H9 (cell line): ENCODE measurements at places on chromosomes 4 and X.
A peak's percentile ranks its signal among the peaks of the same experiment; 100 is the strongest.

DNA sequence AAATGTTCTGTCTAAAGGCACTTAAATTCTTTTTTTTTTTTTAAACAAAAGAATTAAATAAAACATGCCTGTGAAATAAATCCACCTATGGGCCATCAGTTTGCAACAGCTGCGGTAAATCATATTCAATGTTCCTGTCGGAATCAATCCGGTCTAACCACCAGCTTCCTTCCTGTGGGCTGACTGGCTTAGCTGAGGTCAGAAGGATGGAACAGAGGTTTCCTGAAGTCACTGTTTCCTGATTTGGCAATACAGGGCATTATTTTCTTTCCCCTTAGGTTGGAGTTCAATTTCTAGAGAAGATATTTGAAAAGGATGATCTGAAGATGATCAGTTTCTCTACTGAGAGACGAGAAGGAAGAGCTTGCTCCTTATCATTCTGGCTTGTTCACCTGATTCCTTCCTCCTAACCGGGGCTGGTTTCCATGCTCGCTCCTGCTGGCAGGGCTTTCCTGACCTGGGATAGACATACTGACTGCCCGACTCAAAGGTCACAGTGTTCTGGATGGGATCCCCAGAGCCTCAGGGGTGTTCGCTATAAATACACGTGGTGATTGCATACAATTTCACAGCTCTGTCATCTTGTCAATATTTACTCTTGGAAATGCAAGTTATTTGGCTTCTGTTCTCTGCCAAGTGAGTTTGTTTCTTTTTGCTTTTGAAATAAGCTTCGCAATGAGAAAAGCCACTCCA is 21.7 kb downstream of the PDLIM3 start:
- DNase-seq: no peak
- H3K4me3 ChIP-seq: no peak overlapping the region
- H3K27me3 ChIP-seq: no peaks in the 10 kb centered on the region
- no peaks in the 10 kb centered on the region for H3K4me1 ChIP-seq
- H3K36me3 ChIP-seq: peaks cover 6% of the 10 kb centered on the region; the same call in 1 of the 2 replicates
- H3K27ac ChIP-seq: no peak overlapping the region

DNA sequence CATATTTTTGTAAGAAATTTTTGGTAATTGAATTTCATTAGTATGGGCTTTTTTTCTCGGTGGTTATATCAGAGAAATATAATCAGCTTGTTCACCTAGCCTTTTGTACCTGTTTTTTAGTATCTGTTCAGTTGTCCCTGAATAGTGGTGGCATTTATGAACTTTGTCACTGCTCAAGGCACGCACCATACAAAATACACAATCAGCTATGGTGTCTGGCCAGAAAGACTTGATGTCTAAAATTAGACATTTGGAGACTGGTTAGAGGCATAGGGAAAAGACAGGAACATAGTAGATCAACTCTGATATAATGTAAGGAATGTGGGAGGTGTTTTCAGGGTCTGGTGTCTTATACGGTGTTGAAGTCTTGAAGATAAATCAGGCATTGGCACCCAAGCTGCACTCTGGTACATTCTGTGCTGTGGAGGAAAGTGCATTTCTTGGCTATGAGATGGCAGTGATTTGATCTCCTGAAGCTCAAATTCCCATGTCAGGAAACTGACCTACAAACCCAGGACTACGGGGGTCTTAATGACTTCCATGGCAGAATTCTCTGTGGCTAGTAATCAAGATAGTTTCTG is 3.6 kb downstream of the ART3 start:
- no peaks in the 10 kb centered on the region for H3K36me3 ChIP-seq
- no peak overlapping the region for H3K4me3 ChIP-seq
- H3K27me3 ChIP-seq: no peaks in the 10 kb centered on the region
- DNase-seq: no peak
- no peak overlapping the region for H3K27ac ChIP-seq

GRCh38 chrX:129787336-129788055 is 7.7 kb downstream of the SASH3 start:
- DNase-seq: no peak
- H3K27ac ChIP-seq: no peak overlapping the region

DNA sequence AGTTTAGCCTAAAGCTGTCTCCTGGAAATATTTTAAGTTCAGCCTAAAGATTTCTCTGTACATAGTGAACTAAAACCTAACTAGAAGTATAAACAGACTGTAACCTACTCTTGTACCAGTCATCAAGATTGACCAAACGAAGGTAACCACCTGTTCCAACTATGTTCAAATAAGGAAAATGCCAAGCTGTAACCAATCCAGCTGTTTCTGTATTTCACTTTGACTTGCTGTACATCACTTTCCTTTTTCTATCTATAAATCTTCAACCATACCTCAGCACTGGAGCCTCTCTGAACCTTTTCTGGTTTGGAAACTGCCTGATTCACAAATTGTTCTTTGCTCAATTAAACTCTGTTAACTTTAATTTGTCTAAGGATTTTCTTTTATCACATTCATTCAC is 3.1 kb upstream of the CYSLTR1 start:
- no peaks in the 10 kb centered on the region for H3K36me3 ChIP-seq
- no peaks in the 10 kb centered on the region for H3K27me3 ChIP-seq
- H3K27ac ChIP-seq: no peak overlapping the region
- H3K4me1 ChIP-seq: no peaks in the 10 kb centered on the region
- no peak for DNase-seq

GRCh38 chrX:121308276-121308805 is 260.9 kb downstream of the GLUD2 start:
- H3K27ac ChIP-seq: no peak overlapping the region
- DNase-seq: peak; percentile 35
- H3K27me3 ChIP-seq: no peaks in the 10 kb centered on the region
- H3K4me1 ChIP-seq: no peaks in the 10 kb centered on the region
- no peak overlapping the region for H3K4me3 ChIP-seq
